ENCODE measurements at places on chromosomes 11 and 22.

DNA sequence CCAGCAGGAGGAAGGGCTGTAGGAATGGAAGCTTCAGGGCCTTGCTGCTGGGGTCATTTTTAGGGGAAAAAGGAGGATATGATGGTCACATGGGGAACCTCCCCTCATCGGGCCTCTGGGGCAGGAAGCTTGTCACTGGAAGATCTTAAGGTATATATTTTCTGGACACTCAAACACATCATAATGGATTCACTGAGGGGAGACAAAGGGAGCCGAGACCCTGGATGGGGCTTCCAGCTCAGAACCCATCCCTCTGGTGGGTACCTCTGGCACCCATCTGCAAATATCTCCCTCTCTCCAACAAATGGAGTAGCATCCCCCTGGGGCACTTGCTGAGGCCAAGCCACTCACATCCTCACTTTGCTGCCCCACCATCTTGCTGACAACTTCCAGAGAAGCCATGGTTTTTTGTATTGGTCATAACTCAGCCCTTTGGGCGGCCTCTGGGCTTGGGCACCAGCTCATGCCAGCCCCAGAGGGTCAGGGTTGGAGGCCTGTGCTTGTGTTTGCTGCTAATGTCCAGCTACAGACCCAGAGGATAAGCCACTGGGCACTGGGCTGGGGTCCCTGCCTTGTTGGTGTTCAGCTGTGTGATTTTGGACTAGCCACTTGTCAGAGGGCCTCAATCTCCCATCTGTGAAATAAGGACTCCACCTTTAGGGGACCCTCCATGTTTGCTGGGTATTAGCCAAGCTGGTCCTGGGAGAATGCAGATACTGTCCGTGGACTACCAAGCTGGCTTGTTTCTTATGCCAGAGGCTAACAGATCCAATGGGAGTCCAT lies 14.1 kb downstream of the IL10RA start:
- no peak for DNase-seq

- no peak for DNase-seq
These were observed 38.7 kb upstream of the E2F8 start for GRCh38 chr11:19279451-19279850.

DNA sequence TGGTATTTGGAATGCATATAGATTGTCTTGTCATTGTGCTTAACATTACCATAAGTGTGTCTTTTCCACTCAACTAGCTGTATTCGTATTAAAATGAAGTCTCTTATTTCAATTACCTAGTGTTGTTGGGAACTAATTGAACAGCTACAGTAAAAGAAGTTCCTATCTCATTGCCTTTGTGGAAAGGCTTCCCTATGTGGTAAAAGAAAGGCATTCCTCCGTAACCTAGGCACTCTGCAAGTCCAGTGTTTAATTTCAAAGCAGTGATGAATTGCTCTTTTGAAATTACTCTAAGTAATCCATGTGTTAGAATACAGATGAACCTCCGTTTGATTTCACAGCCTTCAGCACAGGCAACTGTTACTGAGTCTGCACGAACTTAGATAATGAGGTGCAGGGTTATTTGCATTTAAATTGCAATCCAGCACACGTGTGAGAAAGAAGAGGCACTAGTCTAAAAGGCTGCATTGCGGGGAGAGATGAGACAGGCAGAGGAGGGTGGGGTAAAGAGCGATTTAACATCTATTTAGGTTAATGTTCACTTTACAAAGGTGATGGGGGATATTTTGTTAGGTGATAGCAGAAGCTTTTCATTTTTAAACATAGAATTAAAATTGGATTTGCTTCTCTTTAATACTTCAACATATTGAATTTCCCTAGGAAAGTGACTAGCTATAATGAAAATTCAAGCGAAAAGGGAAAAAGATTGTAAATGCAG lies 25.0 kb upstream of the CRTAM start:
- no peak for DNase-seq

DNA sequence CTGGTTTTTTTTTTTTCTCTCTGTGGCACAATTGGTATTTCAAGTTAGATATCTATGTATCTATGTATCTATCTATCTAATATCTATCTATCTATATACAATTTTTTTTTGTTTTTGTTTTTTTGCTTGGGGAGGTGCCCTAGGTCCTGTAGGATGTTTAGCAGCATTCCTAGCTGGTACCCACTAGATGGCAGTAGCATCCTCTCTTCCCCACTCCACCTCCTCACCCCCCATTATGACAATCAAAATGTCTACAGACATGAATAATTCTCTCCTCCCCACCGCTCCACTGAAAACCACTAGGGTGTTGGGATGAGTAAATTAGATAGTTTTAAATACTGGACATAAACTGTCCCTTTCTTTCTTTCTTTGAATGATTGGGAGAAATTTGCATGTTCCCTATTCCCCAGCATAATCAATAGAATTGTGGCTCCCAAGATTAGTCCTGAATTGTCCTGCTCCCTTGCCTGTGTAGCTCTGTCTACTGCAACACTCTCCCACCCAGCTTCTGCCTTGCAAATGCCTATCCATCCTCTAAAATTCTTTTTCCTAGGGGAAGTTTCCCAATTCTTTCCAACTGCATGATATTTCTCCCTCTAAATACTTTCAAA lies 1152.4 kb downstream of the LRRC4C start:
- DNase-seq: no peak

- no peak for DNase-seq
These were observed 21.4 kb upstream of the RASL10A start for GRCh38 chr22:29336751-29337490.

GRCh38 chr11:14500181-14500651 lies 605 bp upstream of the COPB1 start:
- no peak for DNase-seq

DNA sequence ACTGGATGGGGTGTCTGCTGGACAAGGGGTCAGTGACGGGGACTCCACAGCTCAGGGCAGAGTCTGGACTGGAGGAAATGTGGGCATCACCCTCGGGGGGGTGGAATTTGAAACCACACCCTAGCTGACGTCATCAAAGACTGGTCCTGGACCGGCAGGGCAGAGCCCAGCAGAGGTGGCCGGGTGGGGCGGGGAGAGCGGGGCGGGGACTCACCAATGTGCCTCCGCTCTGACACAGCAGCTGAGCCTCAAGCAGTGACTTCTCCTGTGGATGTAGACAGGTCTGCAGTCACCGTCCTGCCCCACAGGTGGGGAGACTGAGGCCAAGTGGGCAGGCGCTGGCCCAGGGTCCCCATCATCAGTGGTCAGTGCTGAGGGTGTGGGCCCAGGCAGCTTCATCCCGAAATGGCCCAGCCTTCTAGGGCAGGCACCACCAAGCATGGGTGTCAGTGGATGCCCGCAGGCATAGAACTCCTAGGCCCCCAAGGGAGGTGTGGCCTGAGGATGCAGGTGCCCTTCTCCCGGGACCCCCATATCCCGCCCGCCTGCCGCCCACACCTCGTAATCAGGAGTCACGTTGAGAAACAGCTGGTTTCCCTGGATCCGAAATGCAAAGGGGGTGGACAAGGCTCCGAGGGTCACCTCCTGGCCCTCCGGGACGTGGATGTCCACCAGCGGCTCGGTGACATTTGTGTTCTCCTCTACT lies 603 bp downstream of the CDHR5 start:
- DNase-seq: no peak

- DNase-seq: no peak
These were observed 139.3 kb downstream of the ST3GAL4 start for GRCh38 chr11:126494831-126495230.

DNA sequence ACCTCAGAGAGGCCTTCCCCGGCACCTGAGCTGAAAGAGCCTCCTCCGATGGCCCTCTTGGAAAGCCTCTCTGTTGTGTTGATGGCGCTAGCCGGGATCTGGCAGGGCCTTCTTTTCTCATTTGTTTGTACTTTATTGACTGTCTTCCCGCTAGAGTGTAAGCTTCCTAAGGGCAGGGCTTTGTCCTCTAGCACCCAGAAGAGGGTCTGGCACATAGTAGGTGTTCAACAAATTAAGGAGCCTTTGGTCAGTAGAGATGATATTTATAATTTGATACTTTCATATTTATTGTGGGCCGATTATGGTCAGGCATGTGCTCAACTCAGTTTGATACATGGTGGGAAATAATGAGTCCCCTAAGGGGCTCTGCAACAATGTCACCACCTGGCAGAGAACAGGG lies 4.0 kb downstream of the ARL2 start:
- DNase-seq: no peak

GRCh38 chr11:73152861-73153483 lies 10.9 kb upstream of the FCHSD2 start:
- no peak for DNase-seq

- no peak for DNase-seq
These were observed 10.3 kb downstream of the PLAAT2 start for GRCh38 chr11:63552921-63553320.

DNA sequence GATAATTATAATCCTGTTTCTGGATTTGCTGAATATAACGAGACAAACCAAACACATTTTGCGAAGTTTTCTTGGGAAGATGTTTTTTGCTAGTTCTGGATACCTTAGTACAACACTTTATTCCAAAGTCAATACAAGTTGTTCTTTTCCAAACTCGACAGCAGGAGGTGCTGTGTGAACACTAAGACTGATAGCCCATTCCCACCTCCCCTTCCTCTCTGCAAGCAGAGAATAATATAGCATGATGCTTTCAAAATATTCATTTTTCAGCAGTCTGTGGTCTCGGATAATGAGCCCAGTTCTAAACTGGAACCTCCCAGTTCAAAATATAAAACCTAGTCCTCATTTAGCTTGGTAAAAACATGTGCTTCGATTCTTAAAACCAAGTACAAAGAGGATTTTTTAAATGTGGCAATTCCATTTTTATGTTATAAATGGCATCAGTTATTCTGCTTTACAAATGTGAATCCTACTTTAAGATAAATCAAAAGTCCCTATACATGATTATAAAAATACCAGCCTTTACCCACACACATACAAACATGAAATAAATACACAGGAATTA lies 129.1 kb downstream of the DCDC1 start:
- DNase-seq: no peak

- no peak for DNase-seq
These were observed 234.1 kb downstream of the KIRREL3 start for GRCh38 chr11:126766440-126766839.

- no peak for DNase-seq
These were observed 48.7 kb upstream of the ZBED5 start for GRCh38 chr11:10906521-10906920.

DNA sequence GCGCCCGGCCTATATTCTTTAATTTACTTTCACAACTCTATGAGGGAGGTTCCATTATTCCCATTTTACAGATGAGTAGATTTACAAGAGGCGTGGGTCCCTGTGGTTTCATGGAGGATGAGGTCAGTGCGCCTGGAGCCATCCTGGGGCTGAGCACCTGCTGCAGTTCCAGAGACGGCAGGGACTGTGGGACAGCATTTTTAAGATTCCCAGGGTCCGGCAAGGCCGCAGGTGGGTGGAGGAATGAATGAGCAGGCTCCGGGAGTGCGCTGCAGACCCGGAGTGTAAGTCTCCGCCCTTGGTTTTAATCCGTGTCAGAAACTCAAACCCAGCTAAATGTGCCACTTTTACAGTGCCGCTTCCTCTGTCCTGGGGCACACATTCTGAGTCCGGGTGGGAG lies 4.1 kb upstream of the CHRM1 start:
- DNase-seq: no peak

DNA sequence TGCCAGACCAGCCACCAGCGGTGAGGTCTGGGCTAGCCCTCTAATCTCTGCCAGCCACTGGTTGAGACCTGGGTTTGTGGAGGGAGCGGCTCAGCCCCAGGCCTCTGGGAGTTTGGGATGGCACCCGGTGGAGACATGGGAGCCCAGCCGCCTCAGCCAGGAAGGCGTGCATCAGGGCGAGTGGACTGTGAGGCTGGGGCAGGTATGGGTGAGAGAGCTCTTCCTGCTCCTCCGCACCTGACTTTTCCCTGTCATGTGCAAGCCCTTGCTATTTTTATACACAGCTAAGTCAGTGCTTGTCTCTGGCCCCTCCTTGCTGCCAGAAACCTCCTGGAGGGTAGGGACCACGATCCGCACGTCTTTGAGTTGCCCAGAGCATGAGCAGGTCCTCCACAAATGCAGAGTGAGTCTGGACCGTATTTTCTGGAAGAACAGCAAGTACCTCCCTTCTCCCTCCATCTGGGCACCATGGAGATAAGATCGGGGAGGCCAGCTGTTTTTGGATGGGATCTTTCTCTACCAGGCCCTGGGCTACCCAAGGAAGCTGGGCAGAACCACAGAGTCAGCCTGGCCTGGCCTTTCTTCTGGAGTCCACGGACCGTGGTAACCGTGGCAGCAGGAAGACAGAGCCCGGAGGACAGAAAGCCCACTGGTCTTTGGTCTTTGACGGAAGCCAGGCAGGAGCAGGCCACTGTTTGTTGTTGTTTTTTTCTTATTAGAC lies 53.3 kb downstream of the IGLL1 start:
- DNase-seq: no peak

DNA sequence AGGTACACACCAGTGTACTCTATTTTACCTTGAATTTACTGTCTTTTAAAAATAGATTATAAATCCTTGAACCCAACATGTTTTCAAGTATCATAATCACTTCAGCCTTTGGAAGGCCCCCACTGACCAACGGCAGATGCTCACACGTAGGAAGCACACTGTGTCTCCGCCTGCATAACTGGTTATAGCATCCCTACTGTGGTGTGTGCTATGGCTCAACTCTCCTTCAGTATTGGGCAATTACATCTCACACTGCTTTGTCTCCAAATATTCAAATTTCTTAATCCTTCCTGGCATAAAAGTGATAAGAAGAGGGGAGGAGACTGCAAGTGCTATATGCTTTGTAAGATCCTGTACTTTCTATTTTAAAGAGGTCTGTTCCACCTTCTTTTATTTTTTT lies 165.7 kb downstream of the CADM1 start:
- DNase-seq: no peak

- no peak for DNase-seq
These were observed 1.9 kb downstream of the CD151 start for GRCh38 chr11:834371-835316.

DNA sequence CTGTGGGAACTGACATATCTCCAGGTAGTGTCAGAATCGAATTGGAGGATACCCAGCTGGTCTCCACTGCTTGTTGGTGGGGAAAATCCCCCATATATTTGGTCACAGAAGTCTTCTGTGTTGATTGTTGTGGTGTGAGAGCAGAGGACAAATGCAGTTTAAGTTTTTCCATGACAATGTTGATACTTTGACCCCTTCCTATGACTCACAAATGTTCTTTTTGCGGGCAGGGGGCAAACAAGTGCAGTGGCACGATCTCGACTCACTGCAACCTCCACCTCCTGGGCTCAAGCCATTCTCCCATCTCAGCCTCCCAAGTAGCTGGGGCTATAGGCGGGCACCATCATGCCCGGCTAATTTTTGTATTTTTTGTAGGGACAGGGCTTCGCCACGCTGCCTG lies 7.4 kb upstream of the PATL1 start:
- DNase-seq: no peak

GRCh38 chr11:76330651-76331050 lies 50.3 kb downstream of the THAP12 start:
- no peak for DNase-seq

DNA sequence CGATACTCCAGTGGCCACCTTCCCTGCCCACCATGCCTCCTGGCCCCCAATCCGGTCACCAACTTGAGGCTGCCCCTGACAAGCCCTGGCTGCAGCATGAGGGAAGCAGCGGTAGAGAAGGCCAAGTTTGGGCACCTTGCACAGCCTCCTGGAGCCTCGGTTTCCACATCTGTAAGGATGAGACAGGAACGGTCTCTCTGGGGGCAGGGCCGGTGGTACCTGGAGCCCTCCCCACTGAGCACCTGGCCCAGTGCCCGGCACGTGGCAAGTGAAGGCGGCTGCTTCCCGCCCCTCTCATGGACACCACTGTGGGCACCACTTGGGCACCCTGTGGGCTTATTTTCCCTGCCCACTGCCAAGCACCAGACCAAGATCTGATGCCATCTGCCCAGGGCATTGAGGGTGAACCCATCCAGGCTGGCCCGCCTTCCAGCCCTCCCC lies 77.8 kb downstream of the CDKN1C start:
- no peak for DNase-seq
